ENCODE measurements at places on chromosomes 4 and X.

DNA sequence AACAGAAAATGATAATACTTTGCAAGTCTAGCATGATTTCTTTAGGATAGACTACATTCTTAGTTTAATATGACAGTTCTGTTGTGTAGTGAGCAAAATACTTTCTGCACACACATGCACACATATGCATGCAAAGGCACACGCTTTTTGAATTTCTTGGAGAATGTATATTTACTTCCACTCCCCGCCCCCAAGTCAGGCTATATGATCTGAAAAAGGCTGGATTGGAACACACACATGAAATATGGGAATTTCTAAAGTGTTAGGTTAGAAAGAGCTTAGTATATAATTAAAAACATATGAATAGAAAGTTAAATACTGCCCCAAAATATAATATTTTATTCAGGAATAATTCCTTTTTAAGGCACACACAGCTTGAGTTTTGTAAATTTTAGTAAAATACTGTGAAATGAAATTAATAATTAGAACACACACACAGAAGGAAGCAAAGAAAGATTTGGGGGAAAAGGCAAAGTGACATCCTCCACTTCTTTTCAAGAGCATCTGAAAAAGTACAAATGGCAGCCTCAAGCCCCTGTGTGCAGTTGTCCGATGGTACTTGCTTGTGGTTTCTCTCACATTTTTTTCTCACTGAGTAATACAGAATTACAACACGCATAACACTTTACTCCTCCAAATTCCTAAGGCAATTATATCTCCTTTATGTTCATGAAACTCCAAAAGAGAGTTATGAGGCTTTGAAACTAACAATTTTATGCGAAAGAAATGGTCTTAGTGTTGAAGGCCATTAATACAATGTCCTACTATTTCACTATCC is 228.9 kb upstream of the ETNPPL start:
- no peak for DNase-seq

GRCh38 chr4:64174247-64174882 is 234.9 kb downstream of the TECRL start:
- DNase-seq: no peak

DNA sequence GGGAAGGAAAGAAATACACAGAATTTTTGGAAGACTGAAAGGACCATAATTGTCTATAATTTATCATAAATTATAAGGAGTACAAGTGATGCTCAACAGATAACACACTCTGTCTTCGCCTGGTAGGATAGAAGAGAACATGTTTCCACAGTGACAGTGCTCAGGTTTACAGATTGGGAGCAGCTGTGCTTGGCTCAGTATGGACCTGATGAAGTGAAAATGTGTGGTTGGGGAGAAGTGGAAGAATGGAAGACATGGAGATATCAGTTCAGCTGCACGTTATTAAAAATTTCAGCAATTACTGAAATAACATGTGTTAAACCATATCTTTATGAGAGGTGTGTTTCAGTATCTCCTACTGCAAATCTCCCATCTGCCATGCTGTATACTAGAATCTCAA is 90.6 kb downstream of the TLL1 start:
- DNase-seq: no peak

GRCh38 chr4:66544281-66544680 is 874.0 kb upstream of the EPHA5 start:
- no peak for DNase-seq

DNA sequence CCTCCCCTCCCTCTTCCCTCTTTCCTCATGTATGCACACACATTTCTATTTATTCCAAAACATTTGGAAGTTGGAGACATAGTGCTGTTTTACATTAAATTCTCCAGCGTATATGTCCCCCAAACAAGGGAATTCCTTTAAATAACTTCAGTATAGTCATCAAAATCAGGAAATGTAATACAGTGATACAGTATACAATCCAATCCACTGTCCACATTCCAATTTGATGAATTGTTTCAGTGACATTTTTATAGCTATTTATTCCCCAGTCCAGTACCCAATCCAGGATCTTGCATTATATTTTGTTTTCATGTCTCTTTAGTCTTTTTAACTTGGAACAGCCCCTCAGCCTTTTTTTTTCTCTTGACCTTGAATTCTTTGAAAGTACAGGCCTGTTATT is 233.0 kb downstream of the DKK2 start:
- no peak for DNase-seq

DNA sequence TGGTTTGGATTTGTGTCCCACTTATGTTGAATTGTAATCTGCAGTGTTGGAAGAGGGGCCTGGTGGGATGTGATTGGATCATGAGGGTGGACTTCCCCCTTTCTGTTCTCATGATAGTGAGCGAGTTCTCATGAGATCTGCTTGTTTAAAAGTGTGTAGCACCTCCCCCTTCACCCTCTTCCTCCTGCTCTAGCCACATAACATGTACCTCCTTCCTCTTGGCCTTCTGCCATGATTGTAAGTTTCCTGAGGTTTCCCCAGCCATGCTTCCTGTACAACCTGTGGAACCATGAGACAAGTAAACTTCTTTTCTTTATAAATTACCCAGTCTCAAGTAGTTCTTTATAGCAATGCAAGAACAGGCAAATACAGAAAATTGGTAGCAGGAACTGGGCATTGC is 138.7 kb downstream of the INPP4B start:
- no peak for DNase-seq
